Activated naive CD8-positive, alpha-beta T cell treated with anti-CD3 and anti-CD28 coated beads, Interleukin-2, amount 10 ng/mL, durations not matched to agents 7 days and 5 days (primary cell): ENCODE measurements at places on chromosomes 3 and 15.
A peak's percentile ranks its signal among the peaks of the same experiment; 100 is the strongest.

- DNase-seq, result no peak
Observed at GRCh38 chr3:123330441-123330991, 118.4 kb downstream of the ADCY5 start.

- DNase-seq, result peak; percentile 92
Observed at GRCh38 chr3:119322835-119323722, 28.9 kb downstream of the ARHGAP31 start.

DNA sequence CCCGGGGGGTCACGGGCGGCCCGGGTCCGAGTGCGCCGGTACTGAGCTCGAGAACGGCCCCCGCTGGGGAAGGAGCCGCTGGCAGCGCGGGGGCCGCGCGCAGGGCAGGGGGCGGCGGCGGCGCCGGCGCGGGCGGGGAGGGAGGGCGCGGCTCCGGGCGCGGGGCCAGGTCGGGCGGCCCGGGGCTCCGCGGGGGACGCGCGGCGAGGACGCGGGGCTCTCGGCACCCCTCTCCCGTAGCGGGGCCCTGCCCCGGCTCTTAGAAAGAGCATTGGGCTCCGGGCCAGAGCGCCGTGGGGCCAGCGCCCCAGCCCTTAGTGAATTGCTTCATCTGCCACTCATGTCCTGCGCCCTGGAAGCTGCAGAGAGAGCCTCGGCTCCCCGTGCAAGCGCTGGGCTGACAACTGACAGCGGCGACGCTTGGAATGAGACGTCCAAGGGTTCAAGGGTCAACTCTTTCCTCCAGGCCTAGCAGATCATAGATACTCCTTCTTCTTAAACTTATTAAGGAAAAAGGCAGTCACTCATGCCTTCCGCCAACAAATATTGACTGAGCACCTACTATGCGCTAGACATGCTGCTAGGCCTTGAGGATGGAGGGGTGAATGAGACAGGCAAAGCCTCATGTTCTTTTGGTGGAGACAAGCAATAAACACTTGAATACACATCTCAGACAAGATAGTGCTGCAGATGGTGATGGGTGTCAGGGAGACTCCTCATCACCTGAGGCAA lies 140.8 kb downstream of the SMAD6 start:
- DNase-seq, result no peak

GRCh38 chr3:46105306-46105919 lies 78.1 kb upstream of the XCR1 start:
- DNase-seq, result no peak

- no peak for DNase-seq
Observed at GRCh38 chr15:51620641-51621040, 1.9 kb downstream of the DMXL2 start.

GRCh38 chr3:67460841-67461510 lies 193.4 kb downstream of the SUCLG2 start:
- no peak for DNase-seq

GRCh38 chr3:66603151-66603611 lies 102.4 kb upstream of the LRIG1 start:
- no peak for DNase-seq

- DNase-seq, result no peak
Observed at GRCh38 chr3:86782866-86783265, 208.1 kb downstream of the VGLL3 start.

DNA sequence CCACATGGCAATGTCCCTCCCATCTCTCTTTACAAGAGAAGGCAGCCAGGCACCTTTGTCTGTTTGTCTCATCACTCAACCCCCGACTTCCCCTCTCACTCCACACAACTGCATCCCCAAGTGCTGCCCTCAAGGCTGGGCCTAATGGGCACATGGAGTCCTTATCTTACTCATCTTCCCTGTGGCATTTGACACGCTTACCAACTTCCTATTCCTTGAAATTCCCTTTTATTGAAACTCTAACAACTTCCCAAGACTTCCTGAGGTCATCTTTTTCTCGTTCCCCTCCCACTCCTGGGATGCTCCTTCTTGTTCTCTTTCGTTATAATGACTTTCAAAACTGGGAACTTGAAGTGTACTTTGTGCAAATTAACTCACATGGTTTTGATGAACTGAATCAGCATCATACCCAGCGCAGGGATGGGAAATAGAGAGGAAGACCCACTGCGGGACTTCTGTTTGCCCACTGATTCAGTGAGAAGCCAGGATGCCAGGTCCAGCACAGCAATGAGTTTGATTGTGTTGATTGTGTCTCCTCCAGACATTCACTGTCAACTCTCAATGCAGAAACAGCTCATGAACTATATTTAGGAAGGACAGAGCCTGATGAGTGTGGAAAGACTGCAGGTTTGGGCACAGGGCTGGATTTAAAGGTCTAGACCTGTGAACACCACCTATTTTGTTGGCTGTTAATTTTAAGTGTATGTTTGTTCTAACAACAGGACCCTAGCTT lies 104.7 kb upstream of the TNIK start:
- no peak for DNase-seq

DNA sequence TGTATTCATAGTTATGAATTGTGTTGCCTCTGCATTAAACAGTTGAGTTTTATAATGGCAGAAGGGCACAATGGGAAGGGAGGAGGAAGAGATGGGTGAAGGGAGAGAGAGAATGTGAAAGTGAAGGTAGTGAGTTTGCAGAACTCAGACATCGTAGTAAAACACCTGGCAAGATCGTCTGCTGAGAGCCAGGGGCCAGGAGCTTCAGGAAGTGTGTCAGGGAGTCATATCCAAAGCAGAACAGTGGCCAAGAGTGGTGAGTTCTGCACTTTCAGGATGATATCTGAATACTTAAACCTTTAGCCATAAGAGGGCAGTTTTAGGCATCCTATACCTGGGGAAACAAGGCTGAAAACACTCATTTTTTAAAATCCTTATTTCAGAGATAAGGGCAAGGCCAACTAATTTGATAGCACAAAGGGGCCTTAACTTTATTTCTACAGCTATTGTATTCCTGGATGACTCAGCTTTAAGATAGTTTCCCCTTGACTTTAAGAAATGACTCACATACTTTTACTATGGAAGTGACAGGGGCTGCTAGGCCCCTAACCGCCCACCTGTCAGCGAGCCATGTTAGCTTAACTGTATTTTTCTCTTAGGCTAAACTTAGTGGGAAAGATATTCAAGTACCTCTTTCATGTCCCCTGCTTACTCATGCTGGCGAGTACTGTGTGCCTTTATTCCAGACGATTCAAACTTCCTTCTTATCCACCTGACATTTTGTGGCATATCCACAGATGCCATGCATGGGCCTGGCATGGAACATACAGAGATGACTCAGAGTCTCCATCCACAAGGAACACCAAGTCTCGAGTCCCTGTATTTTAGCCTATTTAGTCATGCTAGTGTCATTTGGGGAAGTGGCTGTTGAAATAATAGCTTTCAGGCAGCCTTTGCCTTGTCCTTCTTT lies 53.9 kb downstream of the RLBP1 start:
- no peak for DNase-seq

DNA sequence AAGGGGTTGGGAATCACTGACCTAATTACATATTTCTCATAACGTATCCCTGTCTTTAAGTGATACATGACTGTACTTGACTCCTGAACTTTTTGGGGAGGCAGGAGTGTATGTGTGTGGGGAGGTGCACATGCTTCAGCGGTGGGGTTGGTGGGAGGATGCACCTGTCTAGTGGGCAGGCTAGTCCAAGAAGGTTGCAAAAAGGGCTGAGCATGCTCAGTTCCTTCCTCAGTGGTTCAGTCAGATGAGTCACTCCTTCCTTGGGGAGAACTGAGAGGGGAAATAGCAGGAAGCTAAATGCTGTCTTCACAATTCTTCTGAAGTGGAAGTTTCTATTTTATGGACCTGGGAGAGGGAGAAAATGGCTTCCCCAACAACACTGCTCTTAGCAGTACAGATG lies 24.6 kb upstream of the AP4E1 start:
- DNase-seq, result no peak

GRCh38 chr15:38610748-38611147 lies 46.1 kb upstream of the RASGRP1 start:
- no peak for DNase-seq

GRCh38 chr3:17025594-17026139 lies 140.9 kb downstream of the PLCL2 start:
- no peak for DNase-seq

DNA sequence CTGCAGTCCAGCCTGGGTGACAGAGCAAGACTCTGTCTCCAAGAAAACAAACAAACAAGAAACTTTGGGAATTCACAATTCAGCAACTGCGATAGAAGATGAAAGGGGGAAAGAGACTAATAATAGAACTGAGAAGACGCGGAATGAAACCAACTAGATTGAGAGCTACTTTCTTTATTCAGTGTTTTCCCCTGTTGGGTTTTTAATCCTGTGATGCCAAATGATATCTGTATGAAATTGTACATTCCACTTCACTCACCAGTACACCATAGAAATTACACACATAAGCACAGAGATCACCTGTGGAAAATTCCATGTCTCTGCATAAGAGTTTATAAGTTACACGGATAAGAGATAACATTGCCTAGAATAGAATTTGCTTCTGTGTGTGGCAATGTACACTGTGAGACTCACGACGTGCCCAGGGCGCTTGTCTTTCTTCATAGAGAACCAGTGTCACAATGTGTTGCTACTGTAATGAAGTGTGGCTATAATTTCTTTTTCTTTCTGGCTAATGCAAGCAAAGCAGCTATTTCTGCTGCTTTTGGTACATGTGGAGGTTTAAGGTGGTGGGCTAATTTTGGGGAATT lies 17.7 kb upstream of the CHST2 start:
- DNase-seq, result no peak

- no peak for DNase-seq
Observed at GRCh38 chr3:31412832-31413231, 119.9 kb upstream of the STT3B start.

DNA sequence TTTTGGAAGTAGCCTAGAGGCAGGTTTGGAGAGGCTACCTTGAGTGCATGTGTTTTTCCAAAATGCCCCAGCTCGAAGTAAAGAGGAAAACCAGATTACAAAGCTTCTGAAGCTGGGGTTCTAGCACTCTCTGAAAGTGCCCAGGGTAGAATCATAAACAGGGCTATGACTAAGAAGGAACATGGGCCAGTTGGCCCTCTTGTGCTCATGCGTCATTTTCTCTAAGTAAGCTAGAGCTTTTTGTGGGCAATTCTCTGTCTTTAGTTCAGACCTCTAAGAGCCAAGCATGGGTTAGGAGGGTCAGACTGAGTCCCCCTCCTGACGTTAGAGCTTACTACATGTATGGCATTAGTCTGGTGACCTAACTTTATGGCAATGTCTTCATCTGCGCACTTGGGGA lies 129.5 kb upstream of the UMPS start:
- DNase-seq, result no peak

DNA sequence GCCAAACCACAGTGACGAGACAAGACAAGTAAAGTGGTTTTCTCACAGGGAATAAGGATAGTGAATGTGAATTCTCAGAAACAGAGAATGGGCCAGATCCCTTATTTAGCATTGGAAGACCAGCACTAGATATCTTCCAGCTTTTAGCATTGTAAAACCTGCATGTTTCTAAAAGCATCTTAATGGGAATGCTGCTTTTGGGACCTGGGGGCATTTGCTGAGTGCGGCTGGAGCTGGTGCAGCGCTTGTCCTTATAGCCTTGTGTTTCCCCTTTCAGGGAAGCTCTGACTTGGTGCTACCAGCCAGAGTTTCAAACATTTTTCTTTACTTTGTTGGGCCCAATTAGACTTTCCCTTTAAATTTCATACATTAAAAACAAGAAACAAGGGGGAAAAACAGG lies 52.9 kb downstream of the CLSTN2 start:
- DNase-seq, result no peak

GRCh38 chr3:139940622-139941021 lies 5.6 kb downstream of the CLSTN2 start:
- DNase-seq, result no peak

DNA sequence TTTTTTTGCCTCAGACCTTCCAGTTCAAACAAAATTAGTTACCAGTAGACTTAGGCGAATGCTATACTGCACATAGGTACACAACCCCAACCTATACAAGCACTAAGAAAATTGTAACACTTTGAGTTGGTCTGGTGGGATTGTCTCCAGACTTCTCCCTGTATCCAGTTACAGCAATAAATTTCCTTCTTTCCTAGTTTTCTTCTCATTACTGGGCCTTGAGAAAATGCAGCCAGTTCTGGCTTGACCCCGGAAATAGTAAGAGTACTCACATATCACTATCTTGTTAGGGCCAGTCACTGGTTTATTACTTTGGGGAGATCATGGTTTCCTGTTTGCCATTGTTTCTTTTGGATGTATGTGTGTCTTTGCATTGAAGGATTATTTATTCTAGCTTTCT lies 868.4 kb downstream of the DIPK2A start:
- no peak for DNase-seq

GRCh38 chr15:98686983-98687382 lies 38.6 kb downstream of the IGF1R start:
- DNase-seq, result no peak

DNA sequence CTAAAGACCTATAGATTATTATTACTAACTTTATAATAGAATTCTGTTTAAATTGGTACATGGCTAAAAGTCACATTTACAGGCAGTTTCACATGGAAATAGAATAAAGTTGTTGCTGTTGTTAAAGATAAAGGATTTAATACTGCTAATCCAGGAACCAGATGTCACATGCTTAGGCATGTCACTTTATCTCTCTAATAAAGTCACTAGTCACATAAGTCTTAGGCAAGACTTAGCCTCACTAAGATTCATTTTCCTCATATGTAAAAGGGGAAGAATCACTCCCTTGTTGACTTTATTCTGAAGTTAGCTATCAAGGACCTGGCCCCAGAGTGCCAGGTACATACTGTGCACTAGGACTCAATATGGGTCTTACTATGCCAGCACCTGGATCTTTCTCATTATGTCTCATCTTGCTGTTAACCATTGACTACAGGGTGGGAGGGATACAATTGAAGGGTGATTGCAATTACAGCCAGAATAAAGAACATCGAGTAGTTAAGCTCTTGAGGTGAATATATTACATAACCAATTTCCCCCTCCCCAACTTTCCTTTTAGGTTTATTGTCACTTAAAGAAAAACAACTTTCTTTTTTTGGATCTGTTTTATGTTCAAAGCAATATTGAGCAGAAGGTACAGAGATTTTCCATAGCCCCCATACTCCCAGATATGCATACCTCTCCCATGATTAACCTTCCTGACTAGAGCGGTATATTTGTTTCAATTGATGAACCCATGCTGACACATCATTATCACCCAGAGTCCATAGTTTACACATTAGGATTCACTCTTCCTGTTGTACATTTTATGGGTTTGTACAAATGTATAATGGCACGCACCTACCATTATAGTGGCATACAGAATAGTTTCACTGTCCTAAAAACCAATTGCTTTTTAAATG lies 36.6 kb downstream of the LNP1 start:
- no peak for DNase-seq

DNA sequence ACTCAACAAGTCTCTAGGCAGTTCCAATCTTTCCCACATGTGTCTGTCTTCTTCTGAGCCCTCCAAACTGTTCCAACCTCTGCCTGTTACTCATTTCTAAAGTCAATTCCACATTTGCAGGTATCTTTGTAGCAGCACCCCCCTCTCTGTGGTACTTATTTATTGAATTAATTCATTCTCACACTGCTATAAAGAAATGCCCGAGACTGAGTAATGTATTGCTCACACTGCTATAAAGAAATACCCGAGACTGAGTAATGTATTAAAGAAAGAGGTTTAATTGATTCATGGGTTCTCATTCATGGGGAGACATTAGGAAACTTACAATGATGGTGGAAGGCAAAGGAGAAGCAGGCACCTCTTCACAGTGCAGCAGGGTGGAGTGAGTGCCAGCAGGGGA lies 1413.8 kb downstream of the SI start:
- no peak for DNase-seq
